ENCODE measurements at places on chromosomes 7 and 10.

DNA sequence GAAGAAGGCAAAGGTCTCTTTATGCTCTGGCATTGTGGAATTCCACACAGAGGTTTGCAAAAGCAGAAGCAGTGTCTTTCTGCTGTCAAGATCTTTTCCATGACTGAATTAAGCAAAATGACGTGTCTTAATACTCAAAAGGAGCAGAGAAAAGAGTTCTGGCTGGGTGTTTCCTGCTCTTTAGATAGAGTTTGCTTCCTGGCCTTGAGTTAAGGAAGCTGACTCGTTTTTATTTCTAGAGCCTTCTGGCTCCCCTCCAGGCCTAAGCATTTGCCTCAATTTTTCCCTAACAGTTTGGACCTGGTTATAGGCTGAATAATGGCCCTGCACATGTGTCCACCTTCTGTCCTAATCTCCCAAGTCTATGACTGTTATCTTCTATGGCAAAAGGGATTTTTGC, 21.6 kb downstream of the TAS2R41 start:
- DNase-seq: peak; percentile 58

DNA sequence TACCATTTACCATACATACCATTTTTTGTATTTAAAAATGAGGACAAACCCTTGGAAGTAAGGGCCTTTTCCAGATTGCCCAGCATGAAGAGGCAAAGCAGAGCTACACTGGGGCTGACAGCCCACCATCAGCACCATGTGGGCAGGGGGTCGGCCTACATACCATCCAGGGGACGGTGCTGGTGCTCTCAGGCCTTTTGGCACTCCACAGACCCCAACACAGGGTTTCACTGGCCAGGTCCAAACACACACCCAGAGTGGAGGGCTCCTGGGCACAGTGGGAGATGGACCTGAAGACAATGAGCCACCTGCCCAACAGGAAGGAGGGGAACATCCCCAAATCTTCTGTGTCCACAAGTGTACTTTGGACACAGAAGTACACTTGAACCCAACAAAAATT, 69.2 kb upstream of the CAMK2B start:
- DNase-seq: no peak

DNA sequence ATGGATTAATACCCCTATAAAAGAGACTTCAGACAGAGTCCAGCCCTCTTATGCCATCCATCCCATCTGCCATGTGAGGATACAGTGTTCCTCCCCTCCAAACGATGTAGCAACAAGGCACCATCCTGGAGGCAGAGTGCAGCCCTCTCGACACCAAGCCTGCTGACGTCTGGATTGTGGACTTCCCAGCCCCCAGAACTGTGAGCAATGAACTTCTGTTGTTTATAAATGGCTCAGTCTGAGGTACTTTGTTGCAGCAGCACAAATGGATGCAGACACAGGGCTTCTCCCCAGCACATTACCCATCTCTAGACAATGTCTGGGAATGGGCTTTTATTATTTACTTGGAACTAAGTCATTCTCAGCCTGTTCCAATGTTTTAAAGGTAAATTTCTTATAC, 195.6 kb downstream of the WDR37 start:
- DNase-seq: no peak

DNA sequence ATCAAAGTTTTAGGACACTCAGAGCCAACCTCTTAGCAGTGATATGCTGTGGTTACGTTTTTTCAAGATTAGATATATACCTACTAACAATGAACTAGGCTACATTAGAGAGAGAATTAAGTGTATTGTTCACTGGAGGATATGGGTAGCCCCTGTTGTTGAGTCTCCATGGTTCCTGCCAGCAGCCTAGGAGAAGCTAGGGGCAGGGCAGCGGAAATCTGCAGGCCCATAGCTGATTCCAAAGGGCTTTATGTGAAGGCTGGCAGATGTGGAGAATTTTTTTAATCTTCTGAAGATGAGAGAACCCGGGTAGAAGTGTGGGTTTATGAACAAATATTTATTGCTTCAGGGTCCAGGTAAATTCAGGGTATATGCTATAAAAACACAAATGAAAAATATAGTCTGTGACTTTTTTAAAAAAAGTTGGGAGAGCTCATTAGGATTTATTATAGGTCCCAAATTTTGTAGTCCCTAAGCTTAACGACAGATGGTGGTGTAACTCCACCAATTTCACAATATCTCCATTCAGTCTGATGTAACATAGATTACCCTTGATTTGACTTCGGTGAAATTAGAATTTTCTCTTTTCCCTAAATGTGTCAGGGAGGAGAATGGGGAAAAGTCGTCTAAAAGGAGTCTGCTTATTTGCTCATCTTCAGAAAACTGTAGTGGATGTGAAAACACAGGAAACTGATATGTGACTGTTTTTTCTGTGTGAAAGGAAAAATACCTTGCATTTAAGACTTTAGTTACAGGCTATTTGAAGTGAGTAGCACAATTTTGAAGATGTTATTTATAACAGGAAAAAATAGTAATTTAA, 163.0 kb upstream of the PPP1R3A start:
- DNase-seq: peak; percentile 69

- DNase-seq: no peak
Observed at GRCh38 chr7:44534087-44534486, 7.0 kb downstream of the NPC1L1 start.

GRCh38 chr10:93512565-93512964, 16.2 kb downstream of the CEP55 start:
- peak; percentile 55 for DNase-seq

- DNase-seq: peak; percentile 64
Observed at GRCh38 chr7:66542528-66543269, 86.0 kb upstream of the KCTD7 start.

- DNase-seq: no peak
Observed at GRCh38 chr10:62116896-62117295, 151.7 kb downstream of the RTKN2 start.

- no peak for DNase-seq
Observed at GRCh38 chr10:30587522-30588031, 42.0 kb downstream of the LYZL2 start.

DNA sequence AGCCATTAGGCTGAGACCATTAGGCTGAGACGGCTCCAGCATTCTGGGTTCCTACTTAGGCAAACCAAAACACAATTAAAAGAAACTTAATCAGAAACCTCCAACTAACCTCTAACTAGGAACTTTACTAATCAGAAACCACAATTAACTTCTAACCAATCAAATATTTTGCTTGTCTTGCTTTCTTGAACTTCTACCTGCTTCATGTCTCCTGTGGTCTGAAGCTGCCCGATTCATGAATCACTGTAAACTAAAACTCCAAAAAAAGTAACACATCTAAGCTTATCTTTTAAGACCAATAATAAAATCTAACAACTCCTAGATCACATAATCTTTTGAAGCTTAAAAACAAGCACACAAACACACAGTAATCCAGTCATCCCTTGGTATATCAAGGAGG, 76.1 kb downstream of the PDSS1 start:
- peak; percentile 8 for DNase-seq

- no peak for DNase-seq
Observed at GRCh38 chr7:56009695-56010094, 41.5 kb downstream of the PSPH start.

DNA sequence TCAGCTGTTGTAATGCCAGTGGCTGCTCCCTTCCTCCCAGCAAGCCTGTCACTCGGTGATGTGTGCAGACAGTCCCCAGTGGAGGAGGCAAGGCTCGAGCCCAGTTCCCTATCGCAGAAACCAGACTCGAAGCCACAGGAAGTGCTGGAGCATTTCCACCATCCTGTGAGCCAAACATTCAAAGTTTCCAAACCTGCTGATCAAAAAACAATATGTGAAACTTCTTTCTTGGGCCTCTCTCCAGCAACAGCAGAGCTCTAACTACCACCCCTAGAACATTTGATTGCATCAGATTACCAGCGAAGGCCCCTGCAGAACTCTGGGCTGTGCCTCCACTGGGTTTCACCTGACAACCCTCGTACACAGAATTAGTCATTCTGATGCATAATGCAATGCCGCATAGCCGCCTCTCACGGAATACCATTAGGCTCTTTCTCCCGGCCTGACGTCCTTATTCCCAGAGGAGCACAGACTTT, 94.0 kb downstream of the ELMO1 start:
- DNase-seq: peak; percentile 60

GRCh38 chr7:11082552-11083213, 109.0 kb downstream of the PHF14 start:
- no peak for DNase-seq

DNA sequence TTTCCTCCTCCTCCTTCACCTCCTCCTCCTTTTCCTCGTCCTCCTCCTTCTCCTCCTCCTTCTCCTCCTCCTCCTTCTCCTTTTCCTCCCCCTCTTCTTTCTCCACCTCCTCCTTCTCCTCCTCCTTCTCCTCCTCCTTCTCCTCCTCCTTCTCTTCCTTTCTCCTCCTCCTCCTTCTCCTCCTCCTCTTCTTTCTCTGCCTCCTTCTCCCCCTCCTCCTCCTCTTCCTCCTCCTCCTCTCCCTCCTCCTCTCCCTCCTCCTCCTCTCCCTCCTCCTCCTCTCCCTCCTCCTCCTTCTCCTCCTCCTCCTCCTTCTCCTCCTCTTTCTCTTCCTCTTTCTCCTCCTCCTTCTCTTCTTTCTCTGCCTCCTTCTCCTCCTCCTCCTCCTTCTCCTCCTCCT, 13.6 kb downstream of the PLXNA4 start:
- DNase-seq: no peak

- DNase-seq: peak; percentile 79
Observed at GRCh38 chr10:90871279-90871765, 452 bp upstream of the RPP30 start.

GRCh38 chr7:137122145-137122544, 221.4 kb downstream of the PTN start:
- no peak for DNase-seq

- no peak for DNase-seq
Observed at GRCh38 chr7:103114576-103115008, 34.3 kb downstream of the NAPEPLD start.

GRCh38 chr10:132044803-132045202, 20.9 kb upstream of the JAKMIP3 start:
- no peak for DNase-seq

DNA sequence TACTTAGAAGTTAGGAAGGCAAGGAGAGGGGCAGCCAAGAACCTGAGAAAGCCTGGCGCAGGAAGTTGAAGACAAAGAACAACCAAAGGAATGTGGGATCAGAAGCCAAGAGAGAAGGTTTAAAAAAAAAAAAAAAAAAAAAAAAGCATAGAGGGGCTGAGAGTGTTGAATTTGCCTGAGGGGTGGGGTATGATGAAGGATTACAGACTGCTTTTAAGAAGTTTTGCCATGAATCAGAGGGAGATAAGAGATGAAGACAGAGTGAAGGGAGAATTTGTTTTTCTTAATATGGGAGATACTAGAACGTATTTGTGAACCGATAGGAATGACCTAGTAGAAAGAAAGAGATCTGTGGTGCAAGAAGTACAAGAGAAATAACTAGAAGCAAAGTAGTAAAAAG, 6.7 kb downstream of the SLC26A4 start:
- DNase-seq: no peak

DNA sequence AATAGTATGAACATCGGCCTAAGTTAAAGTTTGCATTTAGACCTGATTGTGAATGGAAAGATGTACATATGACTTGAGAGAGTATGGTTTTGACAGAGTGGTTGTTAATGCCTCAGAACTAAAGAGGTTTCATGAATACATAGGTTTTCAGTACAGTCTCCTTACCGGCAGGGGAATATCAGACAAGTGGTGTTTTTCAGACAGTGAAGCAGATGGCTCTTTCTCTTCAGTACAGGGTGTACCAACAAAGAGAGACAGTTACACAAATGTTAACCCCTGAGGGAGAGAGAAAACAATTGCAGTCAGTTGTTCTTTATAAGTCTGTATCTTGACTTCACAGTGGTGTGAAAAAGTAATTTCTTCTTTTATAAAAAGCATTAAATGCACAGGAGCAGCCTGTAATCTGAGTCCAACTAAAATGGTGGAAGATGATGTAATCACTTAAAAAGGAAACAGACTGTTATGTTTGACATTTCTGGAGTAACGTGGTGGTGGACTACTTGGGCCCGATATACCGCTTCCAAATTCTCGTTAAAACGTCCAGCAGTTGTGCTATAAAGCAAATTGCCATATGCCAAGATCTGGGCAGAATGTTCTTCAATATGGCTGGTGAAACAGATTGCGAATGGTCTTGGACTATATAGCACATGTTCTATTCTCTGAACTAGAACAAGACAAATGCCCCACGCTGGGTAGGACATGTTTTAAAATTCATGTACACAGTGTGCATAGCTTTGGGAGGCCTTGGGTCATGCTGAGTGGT, 69.2 kb downstream of the SDK1 start:
- DNase-seq: no peak

DNA sequence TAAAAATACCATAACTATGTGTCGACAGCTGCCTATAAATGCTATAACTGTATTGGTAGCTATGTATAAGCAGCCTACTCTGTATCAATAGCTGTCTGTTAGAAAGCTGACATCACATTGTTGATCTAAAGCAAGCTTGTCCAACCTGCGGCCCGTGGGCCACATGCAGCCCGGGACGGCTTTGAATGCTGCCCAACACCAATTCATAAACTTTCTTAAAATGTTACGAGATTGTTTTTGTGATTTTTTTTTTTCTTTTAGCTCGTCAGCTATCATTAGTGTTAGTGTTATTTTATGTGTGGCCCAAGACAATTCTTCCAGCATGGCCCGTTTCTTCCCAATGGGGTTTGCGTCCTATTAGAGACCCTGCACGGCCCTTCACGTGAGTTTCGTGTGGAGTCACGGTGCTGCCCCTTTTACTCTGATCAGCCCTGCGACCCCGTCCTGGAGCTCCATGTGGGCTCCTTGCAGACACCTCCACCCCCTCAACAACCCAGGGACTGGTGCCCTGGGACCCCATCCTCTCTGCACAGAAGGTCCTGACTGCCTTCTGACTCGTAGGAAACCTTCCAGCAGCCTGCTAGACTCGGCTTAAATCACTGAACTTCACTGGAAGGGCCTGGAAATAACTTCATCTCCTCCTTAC, 4.5 kb upstream of the PRKAR1B start:
- DNase-seq: no peak

DNA sequence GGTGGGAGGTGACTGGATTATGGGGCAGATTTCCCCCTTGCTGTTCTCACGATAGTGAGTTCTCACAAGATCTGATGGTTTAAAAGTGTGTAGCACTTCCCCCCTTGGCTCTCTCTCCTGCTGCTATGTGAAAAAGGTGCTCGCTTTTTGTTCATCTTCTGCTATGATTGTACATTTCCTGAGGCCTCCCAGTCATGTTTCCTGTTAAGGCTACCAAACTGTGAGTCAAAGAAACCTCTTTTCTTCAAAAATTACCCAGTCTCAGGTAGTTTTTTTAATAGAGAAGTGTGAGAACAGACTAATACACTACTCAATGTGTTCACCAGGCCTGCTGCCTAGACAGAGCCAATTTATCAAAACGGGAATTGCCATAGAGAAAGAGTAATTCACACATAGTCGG, 49.7 kb downstream of the SDHAF3 start:
- no peak for DNase-seq

- peak; percentile 62 for DNase-seq
Observed at GRCh38 chr10:74063256-74063655, 65.3 kb downstream of the VCL start.

DNA sequence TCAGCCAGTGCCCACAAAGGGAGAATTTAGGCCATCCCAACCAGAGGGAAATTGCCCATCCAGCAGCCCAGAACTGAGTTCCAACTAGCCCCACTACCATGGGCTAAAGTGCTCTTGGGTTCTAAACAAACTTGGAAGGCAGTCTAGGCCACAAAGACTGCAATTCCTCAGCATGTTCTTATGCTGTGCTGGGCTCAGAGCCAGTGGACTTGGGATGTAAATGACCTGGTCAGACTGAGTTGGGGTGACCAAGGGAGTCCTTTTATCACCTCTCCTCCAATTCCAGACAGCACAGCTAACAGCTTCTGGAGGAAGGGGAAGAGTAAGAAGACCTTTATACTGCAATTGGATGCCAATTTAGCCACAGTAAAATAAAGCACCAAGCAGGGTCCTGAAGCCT, 607.2 kb upstream of the KCND2 start:
- DNase-seq: no peak
